NCI-H1048 (cell line): ENCODE measurements at places on chromosomes 2 and 18.

- DNase-seq: no peak
Observed at GRCh38 chr18:56974141-56974540, 172.7 kb upstream of the BOD1L2 start.

DNA sequence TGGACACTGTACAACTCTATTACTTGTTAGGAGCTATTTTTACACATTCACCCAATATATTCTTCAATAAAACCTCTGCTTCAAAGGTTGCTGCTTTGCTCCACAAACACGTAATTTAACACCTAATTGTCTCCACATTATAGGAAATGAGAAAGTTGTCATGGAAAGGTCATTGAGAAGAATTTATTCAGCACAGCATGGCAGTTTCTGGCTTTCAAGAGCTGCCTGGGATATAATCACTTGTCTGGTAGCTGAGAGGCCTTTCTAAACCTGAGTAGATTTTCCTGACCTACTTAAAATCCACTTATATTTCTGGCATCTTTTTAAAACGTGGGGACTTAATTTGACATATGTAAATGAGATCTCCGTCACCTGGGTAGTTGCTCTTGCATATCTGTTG lies 216.1 kb downstream of the ZNF804A start:
- no peak for DNase-seq

DNA sequence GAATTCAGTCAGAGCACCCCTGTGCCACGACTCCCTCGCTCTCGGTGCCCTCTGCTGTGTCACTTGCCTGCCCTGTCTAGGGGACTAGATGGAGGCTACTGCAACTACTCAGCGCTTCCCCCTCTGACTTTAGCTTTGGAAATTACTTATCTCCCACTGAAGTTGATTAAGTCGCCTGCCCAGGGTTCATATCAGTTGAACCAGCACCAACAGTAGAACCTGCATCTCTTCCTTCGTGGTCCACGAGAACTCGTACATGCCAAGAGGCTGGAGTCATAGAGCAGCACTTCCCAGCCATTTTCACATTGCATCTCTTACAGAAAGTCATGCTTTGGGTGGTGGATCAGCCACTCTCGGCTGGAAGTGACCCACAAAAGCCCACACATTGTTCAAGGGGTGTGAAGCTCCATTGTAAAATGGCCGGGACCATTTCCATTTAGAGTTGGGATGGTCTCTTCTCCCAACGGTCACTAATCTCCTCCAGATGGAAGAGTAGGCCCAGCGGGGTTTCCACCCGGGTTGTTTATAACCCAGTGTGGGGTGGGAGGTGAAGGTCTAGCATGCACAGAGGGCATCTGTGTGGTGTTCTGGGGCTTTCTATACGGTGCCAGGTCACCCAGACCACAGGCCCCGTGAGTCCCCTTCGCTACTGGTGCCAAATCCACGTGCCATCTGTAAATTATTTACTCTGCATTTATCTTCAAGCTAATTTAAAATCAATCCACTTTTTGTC lies 38.0 kb downstream of the STEAP3 start:
- DNase-seq: no peak

DNA sequence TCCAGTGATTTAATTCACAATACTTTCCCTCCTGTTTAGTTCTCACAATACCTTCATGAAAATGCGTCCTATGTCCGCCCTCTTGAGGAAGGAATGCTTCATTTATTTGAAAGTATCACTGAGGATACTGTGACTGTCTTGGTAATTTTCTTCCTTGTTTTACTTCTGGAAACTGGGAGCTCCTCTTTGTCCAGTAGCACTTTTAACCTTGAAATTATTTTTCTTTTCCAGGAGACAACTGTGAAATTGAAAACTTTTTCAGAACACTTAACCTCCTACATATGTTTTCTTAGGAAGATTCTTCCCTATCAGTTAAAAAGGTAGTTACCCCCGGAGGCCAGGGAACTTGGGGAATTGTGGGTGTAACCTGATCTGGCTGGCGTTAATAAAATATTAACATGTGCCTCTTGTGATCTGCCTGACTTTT lies 58.9 kb upstream of the STON1 start:
- DNase-seq: no peak

GRCh38 chr2:70513738-70514137 lies 39.9 kb downstream of the TGFA start:
- no peak for DNase-seq

DNA sequence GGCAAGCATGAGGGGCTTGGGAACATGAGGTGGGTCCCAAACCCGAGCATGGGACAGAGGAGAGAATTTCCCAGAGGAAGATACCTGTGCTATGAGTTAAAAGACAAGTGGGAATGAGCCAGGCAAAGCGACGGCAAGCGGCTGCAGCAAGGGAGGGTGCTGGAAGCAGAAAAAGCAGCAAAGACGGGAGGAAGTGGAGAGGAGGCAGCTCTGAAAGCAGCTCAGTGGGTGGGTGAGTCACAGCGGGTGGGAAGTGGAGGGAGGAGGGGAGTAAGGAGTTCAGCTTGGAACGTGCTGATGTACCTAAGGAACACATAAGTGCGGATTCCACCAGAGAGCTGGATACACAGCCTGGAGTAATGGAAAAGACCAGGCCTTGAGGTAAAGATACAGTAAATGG lies 41.4 kb downstream of the THUMPD2 start:
- DNase-seq: no peak
